ENCODE measurements at places on chromosomes 3 and 15. TPM values are rescaled to one million over a fixed set of nuclear protein-coding genes. Genes with fewer than 3 reads are reported as not detected.

Gene HIGD2B
- total RNA-seq: 0.27 TPM

DNA sequence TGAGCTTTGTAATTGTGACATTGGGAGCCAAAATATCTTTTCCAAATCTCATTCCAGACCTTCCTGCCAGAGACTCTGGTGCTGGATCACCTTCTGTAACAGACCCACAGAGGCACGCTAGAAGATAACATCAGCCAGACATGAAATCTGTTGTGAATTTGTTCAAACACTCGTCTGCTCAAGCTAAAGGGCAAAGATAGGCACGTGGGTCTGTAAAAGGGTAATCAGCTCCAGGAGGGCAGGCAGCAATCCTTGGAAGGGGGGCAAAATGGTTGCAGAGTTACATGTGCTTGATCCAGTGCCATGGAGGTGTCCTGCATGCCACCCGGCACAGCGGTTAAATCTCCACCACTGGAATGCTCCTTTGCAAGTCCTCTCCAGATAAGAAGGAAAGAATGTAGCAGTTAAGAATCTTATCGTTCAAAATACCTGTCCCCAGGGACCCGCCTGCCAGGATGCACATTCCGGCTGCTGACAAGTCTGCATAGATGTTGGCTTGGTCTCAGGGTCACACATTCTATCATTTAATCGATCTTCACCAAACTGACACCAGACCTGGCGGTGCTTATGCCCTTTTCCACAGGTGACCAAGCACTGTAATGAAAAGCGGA, 74.8 kb downstream of the ADAMTS9 start:
- DNase-seq: no peak

DNA sequence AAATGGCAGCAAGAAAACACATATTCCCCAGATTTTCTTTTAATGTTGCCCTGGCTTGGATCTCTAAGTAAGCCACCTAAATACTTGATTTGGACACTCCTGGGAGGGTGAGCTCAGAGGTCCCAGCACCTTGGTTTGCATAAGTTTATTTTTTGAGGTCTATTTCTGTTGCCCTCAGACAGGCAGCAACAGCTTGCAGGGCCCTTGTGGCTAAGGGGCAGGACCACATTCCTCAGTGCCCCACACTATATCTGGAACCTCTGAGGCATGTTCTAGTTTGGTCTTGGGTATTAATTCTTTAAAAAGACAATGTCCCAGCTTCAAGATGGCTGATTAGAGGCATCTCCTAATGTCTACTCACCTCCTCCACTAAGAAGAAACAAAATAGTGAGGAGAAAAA, 57.5 kb downstream of the IGSF11 start:
- no peak for DNase-seq

DNA sequence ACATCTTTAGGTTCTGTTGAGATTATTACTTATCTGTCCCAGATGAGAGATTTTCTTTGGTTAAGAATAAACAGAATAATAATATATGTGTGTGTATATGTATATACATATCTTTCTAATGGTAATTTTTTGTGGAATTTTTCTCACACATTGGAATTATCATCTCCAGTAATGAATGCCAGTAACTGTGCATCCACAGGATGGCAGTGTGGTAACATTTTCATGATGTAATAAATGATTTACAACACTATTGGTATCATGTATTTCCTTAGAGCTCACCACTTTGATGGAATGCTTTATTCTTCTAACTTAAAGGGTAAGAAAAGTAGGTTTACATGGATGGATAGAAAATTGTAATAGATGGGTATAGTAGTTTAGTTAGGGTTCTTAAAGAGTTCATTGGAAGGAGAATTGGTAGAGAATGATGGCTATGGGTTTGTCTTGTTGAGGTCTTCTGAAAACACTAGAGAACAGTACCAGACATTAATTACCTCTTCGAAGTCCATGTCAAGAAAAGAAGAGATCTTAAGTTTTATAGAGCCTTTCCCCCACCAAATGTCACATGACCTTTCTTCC, 78.1 kb downstream of the STT3B start:
- DNase-seq: no peak

GRCh38 chr3:177904621-177905020, 631.6 kb upstream of the KCNMB2 start:
- DNase-seq: no peak

DNA sequence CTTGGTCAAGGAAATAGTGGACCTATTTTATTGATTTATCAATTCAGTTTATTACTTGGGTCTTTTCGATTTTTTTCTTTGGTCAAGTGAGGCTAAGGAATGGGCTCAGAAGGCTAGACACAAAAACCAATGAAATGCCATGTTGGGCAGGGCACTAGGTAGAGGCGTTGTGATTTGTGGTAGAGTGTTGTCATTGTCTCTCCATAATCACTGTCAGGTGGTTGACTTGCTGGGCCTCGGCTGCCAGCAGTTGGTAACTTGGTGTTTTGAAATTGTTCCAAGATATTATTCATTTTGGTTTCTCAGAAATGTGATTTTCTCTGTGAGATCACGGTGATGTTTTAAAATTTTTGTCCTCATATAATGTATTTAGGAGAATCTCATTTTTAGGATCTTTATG, 173.6 kb downstream of the KLHL25 start:
- no peak for DNase-seq

DNA sequence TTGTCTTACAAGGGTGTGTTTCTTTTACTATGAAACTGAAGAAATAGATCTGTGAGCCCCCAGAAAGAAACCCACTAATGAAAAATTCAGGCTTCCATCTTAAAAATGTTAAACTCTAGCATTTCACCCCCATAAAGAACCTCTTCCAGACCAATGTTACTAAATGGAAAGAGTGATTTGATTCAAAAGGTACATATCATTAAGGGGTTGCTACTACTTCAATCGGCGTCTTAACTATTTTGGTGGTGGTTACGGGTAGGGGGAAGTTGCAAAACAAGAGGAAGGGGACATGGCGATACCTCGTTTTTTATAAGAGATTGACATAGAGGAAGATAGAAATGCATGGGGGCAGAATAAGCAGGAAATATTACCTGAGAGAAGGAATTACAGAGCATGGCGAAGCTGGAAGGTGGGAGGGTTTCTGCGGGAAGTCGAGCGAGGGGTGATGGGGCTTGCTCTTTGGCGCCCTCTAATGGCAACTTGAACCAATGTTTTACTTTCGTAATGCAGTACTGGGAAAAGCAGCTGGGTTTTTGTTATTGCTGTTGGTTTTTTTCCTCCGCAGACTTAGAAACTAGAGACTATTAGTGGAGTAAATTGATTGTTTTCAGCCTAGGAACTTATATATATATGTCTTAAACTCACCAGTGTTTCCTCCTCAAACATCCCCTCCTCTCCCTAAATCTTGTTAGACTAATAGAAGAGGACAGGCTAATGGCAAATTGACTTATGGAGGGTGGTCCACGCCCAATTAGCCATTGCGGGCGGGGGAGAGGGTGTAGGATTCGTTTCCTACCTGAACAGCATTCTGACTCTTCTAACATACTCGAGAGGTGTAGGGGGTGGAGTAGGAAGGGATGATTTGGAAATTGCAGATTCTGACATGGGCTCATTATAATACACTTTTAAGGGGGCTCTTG, 11.3 kb upstream of the SOX2 start:
- no peak for DNase-seq

- no peak for DNase-seq
Measured at GRCh38 chr3:168648321-168648720, 552.6 kb upstream of the GOLIM4 start.

DNA sequence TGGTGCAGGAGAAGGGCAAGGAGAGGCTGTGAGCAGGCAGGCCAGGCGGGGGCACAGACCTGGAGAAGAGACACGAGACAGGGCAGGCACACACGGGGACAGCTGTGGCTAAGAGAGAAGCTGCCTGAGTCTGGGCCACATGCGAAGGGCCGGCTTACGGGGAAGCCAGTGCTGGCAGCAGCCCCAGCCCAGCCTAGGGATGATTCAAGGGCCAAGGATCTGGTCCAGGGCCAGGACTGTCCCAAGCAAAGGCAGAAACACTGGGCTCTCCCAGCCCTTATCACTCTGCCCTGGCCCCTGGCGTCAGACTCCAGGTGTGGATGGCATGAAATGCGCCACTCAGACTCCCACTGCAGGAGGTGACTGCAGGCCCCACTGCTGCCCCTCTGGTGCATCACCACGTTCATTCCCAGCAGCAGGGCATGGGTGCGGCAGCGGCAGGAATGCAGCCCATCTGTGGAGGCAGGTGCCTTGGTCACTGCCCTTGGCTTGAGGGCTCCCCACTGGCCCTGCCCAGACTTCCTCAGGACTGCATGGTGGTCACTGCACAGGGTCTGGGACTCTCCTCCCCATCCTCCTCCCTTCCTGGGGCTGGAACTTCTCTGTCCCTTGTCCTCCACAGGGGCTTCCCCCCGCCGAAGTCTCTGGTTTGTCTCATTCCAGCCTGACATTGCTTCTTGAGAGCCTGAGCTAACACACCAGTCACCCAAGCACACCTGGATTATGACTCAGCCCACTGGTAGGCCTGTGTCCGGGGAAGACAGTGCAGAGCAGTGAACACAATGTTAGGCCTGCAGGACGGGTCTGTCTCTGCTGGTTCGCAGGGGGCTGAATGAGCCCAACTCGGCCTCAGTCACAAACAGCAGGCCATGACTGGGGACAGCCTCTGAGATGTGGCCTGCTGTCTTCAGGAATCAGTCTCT, 69.3 kb downstream of the TBC1D2B start:
- no peak for DNase-seq

DNA sequence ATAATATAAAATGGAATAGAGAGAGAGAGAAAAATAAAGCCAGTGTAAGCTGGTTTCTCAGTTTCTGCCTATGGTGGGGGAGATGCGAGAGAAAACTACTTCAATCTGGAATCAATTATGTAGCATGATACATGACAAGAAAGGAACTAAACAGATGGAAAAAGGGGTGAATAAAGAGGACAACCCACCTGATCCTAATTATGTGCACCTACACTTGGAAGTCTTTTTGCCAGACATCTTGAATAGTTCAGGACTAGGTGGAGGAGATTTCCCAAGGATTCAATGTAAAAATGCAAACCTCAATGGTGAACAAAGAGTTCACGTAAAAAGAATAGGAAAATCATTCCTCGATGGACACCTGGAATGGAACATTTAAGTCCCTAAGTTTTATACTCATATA, 524.4 kb upstream of the RGMA start:
- no peak for DNase-seq

DNA sequence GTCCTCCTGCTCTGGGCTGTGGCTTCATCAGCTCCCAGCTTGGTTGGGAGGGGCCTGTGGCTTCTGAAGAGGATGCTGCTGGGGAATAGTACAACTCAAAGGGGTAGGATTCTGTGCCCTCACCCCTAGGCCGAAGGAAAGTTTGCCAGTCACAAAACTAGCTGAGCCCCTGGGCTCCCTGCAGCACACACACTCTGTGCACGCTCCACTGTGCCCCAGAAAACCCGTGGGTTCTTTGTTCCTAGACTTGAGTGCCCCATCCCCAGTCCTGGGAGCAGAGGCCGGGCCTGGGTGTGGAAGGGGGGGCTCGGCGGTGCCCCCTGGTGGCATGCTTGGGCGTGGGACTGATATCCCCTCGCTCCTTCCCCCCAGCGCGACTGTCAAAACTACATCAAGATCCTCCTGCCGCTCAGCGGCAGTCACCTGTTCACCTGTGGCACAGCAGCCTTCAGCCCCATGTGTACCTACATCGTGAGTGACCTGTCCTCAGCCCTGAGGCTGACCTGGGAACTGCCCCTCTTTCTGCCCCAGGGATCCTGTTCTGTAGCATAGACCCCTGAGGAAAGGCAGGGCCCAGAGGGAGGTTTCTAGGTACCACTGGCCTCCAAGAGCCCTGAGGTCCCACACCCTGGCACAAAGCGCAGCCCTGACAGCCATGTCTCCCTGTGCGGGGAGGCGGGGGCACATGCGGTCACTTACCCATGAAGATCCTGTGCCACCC, 14.2 kb downstream of the CIB1 start:
- no peak for DNase-seq

DNA sequence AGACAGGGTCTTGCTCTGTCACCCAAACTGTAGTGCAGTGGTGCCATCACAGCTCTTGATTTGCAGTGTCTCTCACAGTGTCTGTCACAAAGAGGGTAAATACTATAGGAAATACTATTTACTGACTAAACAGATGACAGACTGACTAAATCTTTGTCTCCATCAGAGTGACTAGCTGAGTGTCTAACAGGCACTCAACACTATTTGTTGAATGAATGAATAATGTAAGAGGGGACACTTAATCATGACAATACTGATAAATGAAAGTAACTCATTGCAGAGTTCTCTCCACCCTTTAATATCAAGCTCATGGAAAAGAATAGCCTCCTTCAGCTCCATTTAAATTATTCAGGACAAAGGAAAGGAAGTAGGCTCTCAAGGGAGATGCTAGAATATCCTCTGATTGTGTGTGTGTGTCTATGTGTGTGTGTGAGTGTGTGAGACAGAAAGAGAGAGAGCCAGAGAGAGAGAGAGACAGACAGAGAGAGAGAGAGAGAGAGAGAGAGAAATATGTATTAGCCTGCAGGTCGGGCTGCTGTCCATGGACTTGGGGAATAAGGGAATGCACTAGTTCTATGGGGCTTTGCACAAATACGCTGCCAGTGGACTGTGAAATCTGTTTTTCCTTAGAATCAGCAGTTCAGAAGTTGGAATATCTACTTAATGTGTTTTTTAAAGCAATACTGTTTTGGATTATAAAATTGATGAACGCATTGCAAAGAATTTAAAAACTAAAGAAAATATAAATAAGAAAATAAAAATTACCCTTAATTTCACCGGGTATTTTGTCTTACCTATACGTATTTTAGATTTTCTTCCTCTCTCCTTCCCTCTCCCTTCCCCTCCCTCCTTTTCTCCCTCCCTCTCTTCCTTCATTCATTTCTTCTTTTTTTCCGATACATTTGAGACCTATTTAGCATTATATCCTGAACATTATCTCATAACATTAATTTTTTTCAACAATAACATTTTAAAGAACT, 132.9 kb upstream of the LRIG1 start:
- DNase-seq: no peak

DNA sequence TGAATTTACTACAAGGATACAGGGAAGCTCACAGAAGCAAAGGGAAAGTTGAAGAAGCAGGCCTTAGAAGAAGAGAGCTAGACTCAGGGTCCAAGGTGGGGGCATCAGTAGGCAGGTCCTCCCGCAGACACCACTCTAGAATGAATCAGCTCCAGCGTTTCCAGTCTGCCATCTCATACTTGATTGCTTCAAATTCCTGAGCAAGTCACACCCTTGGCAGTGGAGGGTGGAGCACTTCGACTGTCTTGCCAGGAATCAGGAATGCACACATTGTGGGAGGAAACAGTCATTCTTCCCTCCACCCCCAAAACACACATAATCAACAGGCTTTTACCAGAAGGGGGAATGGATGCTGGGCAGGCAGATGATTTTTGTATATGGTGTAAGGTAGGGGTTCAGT, 78.5 kb downstream of the CHCHD6 start:
- no peak for DNase-seq

- no peak for DNase-seq
Measured at GRCh38 chr3:183541235-183541655, 14.3 kb downstream of the KLHL6 start.

- no peak for DNase-seq
Measured at GRCh38 chr3:38545550-38545949, 49.4 kb downstream of the EXOG start.

All from activated naive CD4-positive, alpha-beta T cell treated with anti-CD3 and anti-CD28 coated beads, Interleukin-2, amount 50 U/mL, for 72 hours (primary cell).